ENCODE measurements at places on chromosomes 12 and 14.

- no peak for DNase-seq
Observed at GRCh38 chr12:63298386-63298930, 147.5 kb upstream of the AVPR1A start.

GRCh38 chr14:28493516-28493915 is 273.1 kb upstream of the FOXG1 start:
- DNase-seq = no peak

DNA sequence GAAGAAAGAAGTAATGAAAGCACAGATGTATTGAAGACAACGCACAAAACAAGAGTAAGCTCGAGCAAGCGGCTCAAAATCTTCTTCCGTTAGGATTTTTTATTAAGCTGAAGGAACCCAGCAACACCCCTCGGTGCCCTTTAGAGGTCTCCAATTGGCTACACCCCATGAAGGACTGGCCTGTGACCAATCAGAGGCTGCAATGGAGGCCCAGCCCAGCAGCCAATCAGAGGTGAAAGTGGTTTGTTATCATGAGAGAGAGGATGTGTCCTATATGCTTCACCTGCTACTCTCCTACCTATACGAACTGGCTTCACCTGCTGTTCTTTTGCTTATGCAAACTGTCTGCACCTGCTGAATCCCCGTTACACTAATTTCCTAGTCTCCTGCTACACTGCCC is 358.8 kb downstream of the C12orf50 start:
- DNase-seq = no peak

- no peak for DNase-seq
Observed at GRCh38 chr14:40985584-40985983, 621.1 kb upstream of the LRFN5 start.

GRCh38 chr14:104108570-104109541 is 23.4 kb downstream of the ASPG start:
- no peak for DNase-seq

DNA sequence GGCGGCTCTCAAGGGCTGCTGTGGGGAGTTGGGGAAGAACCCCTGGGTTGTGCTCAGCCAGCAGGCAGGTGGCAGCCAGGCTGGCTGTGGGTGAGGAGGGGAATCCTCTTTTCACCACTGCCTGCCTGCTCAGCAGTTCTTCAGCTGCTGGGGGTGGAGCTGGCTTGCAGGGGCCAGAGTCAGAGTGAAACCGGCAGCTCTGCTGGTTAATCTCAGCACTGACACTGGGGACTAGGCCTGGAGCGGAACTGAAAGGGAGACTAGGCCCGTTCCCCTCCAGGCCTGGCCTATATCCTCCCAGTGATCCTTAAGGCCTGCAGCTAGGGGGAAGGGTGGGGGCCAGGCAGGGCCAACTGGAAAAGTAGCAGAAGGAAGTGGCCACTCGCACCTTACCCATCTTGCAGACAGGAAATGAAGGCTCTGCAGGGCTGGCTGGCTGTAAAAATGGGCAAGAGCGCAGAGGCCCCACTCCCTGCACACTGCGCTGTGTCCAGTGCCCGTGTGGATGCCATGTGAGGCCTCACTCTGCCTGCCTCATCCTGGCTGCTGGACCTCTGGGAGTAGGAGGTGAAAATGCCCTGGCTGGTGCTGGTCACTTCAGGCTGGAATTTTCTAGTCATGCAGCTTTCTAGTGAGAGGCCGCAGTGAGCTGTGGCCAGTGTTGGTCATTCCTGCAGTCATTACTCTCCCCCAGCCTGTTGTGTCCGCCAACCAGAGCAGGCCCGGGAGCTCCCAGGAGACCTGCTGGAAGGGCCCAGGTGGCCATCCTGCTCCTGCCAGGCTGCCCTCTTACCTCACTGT is 39.4 kb downstream of the SH2B3 start:
- DNase-seq = peak; percentile 57

- no peak for DNase-seq
Observed at GRCh38 chr12:450438-450837, 9.3 kb upstream of the B4GALNT3 start.

DNA sequence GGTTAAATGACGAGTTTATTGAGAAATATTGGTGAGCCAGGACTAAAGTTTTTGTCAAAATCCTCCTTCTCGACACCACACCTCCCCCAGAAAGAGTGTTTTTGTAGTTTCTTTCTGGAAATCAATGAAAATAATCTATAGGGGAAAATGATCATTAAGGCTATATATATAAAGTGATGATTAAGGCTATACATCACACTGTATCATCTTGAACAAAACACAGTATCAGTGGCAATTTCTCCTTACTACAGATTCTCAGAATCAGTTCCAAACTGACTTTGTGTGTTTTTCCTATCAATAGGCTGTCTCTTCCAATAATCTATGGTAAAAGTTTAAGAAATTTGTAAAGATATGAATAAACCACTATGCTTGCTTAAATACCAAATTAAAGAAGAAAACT is 81.7 kb downstream of the IFNG-AS1 start:
- DNase-seq = no peak

- no peak for DNase-seq
Observed at GRCh38 chr14:71322655-71323250, 415.5 kb downstream of the PCNX1 start.

GRCh38 chr14:54472315-54472714 is 16.5 kb downstream of the GMFB start:
- no peak for DNase-seq

DNA sequence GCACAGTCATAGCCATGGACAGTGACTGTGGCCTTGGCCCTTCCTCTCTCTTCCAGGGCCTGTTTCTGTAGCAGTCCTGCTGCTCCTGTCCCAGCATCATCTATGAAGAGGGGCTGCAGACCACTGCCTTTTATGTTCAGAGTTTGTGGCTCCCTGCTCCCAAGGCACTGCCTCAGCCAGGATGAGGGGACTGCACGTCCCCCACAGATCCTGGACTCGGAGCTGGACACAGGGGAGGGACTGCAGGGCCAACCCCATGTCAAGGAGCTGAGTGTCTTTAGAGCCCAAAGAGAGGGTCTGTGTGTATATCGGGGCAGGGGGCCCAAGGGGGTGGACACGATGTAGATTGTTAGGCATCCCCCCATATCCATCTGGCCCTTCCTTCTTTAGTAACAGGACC is 60.6 kb upstream of the DIO3 start:
- DNase-seq = no peak

GRCh38 chr12:32034045-32034444 is 72.6 kb upstream of the BICD1 start:
- no peak for DNase-seq

DNA sequence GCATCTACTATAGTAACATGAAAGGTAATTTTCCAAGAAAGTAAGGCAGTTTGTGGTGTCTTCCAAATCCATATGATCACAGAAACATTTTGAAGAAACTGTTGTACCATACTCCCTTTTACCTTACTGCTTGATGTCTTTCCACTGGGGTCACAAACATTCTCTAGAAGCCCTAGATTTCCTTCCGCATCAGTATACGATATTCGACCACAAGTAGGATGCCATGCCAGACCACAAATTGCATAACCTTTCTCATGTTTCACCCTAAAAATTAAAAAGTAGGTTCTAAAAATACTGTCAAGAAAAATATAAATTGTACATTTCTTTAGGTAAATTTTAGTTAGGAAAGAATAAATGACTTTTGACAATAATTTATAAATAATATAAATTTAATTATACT is 26.5 kb downstream of the WDHD1 start:
- no peak for DNase-seq

- no peak for DNase-seq
Observed at GRCh38 chr14:60648934-60649874, at the start of gene SIX1. TSS of gene SIX1 (minus strand) at chr14:60649477. CDS start at chr14:60649189, 288 bp downstream.

DNA sequence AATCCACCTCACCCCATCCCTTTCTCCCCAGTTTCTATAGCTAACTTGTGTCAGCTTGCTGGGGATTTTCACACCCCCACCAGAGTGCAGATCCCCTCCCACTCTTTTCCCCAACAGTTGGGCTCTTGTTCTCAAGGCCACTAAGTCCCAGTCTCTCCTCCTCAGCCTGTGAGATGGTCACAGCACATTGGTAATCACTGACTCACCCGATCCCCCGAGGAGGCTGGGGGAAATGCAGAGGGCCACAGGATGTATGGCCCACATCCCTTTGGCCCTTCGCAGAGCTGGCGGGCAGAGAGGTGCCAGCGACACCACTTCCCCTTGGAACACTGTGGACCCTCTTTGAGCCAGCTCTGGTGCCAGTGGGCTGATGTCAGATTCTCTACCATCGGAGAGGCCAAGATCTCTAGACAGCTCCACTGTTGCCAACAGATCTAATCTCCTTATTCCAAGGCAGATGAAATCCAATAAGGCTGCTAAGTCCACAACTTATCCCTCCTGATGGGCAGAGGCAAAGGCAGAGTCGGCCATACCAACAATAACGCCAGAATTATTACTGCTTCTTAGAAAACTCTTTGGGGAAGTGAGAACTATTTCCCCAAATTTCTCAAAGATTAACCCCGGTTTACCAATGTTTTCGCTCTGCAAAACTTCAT is 1.6 kb downstream of the FMNL3 start:
- no peak for DNase-seq

DNA sequence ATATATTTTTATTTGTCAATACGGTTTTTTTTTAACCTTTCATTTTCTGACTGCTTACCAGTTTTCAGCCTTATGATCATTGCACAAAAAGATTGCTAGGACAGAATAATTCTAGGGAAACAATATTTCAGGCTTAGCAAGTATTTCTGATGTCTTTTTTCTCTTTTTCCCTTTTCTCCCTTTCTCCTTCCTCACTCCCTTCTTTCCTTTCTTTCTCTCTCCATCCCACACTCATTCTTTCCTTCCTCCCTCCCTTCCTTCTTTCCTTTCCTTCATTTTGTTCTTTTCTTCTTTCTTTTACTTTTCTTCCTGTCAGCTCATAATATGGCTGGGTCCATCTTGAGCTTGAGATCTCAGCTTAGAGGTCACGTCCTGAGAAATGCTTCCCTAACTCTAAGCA is 601.4 kb upstream of the NOVA1 start:
- DNase-seq = no peak

- no peak for DNase-seq
Observed at GRCh38 chr14:47596860-47597259, 78.5 kb downstream of the MDGA2 start.

- DNase-seq = no peak
Observed at GRCh38 chr12:55931317-55931779, 386 bp downstream of the DGKA start.

- no peak for DNase-seq
Observed at GRCh38 chr12:6192604-6193380, 7.4 kb upstream of the CD9 start.

- no peak for DNase-seq
Observed at GRCh38 chr12:108833355-108833733, 24.0 kb downstream of the SSH1 start.

- DNase-seq = no peak
Observed at GRCh38 chr14:91545946-91546716, 36.0 kb upstream of the PPP4R3A start.

- no peak for DNase-seq
Observed at GRCh38 chr12:22787557-22787956, 162.6 kb downstream of the ETNK1 start.

DNA sequence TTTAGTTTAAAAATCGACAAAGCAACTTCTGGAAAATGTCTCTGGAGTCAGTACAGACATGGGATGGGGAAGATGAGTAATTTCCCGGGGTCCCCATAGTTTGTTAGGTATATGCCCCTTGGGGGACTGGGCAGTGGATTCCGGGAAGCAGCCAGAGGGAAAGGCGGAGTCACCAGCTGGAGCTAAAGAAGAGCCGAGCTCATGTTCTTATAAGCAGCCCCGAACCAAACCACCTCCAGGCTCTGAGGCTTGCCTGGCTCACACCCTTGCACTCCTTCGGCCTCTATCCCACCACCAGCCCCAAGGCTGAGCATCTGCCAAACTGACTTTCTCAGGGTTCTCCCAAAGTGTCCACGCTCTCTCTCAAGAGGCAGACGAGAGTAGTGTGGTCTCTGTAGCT is 117.8 kb downstream of the PAH start:
- no peak for DNase-seq

DNA sequence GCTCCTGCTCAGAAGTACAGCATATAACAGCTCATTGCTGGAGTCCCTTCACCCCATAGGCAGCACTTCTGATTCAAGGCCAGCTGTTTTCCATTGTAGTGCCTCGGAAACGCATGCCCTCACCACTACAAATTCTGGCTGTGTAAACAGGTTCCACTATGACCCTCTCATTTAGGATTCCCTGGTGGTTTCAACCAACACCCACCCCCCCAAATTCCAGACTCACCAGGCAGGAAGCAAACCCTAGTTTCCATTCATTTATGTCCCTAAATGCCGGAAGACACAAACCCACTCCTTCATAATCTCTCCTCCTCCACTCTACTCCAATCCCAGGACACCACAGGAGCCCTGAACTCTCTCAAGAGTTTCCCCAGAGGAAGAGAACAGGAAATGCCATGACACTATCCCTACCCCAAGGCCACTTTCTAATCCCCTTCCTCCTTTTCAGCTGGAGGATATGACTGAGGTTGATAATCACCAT is 75.9 kb upstream of the TMPO start:
- DNase-seq = no peak

DNA sequence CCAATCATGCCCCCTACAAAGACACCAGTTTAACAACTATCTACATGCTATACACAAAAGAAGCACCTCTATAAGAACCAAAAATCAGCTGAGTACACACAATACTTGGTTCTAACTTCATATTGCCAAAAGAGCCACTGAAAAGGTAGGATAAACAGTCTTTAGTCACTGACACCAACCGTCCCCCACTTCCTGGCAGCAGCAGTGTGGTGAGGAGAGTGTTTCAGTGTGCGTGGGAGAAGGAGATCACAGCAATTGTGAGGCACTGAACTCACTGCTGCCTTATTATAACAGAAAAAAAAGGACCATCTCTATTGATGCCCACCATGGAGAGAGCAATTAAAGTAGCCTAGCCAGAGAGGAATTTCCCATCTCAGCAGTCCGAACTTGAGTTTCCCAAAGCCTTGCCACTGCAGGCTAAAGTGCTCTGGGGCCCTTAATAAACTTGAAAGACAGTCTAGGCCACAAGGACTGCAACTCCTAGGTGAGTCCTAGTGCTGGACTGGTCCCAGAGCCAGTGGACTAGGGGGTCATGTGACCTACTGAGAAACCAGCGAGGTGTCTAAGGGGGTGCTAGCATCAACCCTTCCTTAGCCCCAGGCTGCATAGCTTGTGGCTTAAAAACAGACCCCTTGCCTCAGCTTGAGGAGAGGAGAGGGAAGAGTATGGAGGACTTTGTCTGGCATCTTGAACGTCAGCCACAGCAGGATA is 37.1 kb upstream of the LMNTD1 start:
- DNase-seq = no peak

DNA sequence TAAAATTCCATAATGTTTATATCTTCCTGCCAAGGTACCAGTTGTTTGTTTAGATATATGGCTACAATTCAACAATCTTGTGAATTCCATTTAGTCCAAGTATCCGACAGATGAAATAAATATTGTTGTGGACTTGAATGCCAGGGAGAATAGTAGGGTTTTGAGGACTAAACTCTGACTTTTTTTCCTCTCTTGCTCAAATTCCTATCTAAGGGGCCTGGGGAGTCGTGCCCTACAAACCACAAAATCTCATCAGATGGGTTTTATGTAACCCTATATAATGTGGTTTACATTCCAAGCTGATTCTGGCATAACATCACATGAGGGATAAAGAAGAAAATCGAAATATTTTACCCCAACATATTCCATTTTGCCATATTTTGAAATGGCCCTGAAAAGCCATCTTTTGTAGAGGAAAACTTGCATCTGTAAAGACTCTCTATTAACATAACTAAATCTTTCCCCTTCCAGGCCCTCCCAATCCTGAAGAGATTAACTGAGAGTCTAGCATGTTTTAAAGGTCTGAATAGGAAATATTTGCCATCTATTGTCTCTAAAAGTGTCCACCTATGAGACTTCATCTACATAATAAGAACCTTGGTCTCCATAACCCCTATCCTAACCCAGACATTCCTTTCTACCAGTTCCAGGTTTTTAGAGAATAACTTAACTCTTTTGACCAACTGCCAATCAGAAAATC is 184.7 kb upstream of the KITLG start:
- no peak for DNase-seq
